Renal cortex interstitium (tissue), 15 donors: ENCODE measurements at places on chromosomes 11 and 22.

DNA sequence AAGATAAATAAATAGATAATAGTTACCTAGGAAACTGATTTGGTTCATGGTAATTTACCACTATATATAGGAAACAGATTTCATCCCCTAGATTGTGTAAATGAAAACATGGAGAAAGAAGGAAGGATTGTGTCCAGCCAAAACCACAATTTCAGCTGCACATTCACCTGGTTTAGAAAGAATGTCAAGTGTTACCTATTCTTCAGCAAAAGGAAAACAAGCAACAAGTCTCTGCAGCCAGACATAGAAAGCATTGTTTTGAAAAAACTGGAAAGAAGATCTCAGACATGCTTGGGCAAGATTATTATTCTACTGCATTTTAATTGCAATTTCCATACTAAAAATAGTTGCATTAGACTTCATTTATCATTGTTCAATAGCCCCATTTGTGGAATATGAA lies 8.8 kb upstream of the BMAL1 start:
- no peak for DNase-seq

DNA sequence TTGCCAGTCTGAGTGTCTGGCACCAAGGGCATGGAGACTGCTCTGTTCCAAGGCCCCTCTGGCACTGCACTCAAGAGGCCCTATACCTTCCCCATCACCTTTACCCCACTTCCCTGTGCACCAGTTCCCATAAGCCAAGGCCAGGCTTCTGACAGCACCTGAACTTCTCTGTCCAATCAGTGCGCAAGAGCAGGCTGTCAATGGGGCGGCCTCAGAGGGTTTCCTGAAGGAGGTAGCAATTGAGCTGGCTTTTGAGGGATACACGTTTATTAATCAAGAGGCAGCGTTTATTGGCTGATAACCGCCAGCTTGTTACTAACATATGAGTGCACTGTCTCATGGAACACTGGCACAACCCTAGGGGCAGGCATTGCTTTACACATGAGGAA lies 2.1 kb downstream of the SH3BP1 start:
- DNase-seq: no peak

GRCh38 chr11:129702410-129703398 lies 112.9 kb upstream of the TMEM45B start:
- DNase-seq: no peak

GRCh38 chr11:65445604-65446445 lies 23.2 kb downstream of the NEAT1 start:
- DNase-seq: no peak

DNA sequence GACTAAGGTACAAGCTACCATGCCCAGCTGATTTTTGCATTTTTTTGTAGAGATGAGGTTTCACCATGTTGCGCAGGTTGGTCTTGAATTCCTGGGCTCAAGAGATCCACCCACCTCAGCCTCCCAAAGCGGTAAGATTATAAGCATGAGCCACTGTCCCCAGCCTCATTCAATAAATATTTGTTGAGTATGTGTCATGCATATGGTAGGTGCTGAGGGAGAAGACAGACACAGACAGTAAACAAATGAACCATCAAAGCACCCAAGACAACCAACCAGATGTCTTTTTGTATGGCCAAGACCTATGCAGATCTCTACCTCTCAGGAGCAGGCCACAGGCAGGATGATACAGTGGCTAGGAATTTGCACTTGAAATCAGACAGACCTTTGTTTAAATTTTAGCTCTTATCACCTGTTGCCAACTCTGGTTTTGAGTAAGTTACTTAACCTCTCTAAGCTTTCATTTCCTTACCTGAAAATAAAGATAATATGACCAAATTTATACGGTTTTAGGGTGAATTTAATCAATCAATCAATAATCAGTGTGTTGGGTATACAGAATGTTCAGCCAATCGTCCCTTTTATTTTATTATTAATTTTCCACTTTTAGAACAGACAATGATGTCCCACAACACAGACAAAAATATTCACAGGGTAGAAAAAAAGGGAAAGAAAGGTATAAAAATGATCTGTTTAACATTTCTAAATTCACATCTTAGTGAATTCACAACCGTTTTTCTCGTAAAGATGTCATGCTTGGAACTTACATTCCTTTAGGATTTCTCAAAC lies 128.2 kb downstream of the SGSM3 start:
- no peak for DNase-seq

- no peak for DNase-seq
Observed at GRCh38 chr22:27542602-27543001, 259.0 kb downstream of the MN1 start.

DNA sequence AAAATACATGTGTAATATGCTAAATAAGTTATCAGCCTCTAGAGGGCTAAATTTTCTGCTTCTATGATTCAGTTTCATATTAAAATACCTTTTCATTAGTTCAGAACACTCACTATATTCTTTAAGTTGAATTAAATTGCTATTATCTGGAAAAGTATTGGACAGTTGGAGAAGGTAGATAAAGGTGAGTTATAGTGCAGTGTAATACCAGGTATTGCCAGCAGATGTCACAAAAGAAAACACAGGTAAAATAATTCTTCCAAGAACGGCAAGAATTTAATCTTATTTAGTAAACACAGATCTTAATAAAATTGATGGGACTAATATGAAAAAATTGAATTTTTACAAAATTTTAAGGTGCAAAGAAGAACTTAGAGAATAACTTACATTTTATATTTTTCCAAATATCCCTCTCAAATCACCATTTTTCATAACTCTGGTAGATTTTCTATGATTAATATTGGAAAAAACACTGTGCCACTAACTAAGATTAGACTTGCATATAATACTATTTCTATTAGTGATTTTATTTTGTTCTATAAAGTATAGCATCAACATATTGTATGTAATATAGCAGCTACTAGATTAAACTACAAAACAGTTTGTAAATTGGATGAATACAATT lies 1.7 kb upstream of the LRRC4C start:
- DNase-seq: no peak

- no peak for DNase-seq
Observed at GRCh38 chr11:121665206-121665838, 212.6 kb upstream of the SORL1-AS1 start.

DNA sequence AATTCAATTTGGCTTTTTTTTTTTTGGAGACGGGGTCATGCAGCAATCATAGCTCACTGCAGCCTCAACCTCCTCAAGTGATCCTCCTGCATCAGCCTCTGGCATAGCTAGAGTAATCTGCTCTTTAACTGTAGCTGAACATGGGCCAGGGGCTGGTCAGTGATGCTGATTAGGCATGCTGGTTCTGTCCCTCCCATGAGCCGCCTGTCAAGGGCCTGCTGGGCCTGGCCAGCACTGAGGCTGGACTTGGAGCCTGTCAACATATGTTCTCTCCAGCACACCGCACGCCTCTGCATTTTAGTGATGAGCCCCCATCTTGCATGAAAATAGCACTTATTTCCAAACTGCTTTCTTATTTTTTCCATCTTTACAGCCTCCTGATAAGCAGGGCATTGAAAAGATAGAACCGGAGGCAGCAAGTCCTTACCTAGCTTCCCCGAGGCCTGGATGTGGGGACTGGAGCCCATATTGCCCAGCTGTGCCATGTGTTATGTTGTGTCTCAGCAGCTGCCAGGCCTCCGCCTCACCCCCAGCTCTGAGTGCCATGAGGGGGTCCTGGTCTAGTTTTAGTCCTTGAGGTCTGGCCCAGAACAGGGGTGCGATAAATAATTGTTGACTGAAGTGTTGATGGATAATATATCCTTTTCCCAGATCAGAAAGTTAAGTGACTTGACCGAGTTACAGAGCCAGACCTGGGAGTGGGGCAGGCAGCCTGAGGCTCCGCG lies 80.0 kb downstream of the CTTN start:
- DNase-seq: no peak
